ENCODE measurements at places on chromosomes 1 and 21.

DNA sequence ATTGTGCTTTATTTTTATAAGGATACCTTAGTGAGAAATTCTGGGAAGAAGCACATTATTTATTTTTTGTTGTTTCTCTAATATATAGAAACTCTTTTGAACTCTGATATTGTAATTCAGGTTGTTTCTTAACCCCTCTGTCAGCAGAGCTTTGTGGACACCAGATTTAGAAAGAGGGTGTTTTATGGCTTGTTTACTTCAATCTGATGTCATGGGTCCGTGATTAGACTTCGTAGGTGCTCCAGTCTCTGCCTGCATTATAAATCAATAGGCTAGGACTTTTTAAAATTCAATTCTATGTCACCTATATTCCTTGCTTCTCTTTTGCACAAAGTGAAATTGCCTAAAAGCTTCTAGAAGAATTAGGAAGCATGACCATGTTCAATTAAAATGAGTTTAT is 47.3 kb upstream of the CCDC190 start:
- DNase-seq = no peak

DNA sequence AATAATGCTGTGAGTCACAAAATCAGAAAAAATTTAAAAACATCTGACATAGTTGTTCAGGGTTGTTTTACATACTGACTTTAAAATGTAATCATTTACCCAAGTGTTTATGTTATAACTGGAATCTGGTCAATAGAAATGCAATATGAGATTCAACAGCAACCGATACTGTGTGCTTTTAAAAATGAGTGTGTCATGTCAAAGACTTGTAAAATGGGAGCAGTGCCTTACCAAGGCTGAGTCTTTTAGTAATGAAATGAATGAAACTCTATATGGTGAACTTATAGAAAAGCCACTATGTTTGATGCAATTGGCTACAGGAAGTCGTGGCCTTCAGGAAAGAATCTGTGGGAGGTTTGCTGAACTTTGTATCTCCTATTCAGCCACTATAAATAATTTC is 570.2 kb downstream of the DPYD start:
- DNase-seq = no peak

DNA sequence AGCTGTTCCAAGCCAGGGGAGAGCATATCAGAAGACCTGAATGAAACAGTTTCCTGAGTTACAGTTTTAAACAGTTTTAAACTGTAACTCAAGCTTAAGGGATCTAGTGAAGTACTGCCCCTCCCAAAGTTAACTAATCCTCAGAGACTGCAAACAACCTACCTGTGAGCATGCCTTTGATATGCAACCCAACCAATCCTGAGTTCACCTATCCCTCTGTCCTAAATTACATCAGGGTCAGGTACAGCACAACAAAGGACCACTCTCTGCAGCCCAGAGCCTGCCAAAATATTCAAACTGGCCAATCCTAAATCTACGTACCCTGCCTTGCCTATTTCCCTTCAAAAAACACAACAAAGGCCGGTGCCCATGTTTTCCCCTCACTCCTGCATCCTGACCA is 32.8 kb upstream of the RAVER2 start:
- no peak for DNase-seq

- no peak for DNase-seq
These were observed 20.0 kb upstream of the TACSTD2 start for GRCh38 chr1:58597076-58597475.

DNA sequence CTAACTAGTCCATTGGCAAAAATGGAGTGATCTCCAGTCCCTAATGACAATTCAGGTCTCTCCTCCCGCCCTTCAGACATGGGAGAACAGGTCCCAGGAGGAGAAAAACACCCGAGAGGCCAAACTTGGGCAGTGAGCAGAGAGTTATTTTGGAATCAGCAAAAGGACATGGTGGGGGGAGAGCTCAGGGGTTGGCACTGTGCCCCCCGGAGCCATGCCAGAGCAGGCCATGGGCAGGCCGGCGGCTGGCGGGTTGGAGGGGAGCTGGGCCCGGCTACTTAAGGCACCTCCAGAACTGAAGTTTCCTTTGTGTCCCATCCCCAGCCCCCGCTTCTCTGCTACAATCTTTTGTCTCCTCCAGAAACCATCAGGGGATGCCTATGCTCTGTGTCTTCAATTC is 7.1 kb downstream of the LGR6 start:
- no peak for DNase-seq

- no peak for DNase-seq
These were observed 299.5 kb upstream of the RRP15 start for GRCh38 chr1:217985641-217986040.

GRCh38 chr1:58000116-58000515 is 546.4 kb downstream of the OMA1 start:
- no peak for DNase-seq

DNA sequence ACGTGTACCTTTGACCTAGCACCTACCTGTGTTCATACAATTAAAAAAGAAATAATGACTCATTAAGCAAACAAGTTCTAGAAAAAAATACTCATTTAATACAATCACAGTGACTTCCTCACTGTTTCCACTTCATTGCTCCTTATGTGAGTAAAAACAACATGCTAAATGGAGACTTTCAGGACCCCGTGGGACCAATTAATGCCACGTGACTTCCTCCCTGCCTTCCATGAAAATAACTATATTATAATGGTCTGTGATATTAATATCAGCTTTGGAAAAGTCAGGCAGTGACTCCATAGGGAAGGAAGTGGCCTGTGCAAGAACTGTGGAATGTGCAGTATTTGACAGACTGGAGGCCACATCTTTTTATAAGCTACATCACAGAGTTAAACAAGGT is 337.8 kb downstream of the HLX start:
- DNase-seq = no peak

DNA sequence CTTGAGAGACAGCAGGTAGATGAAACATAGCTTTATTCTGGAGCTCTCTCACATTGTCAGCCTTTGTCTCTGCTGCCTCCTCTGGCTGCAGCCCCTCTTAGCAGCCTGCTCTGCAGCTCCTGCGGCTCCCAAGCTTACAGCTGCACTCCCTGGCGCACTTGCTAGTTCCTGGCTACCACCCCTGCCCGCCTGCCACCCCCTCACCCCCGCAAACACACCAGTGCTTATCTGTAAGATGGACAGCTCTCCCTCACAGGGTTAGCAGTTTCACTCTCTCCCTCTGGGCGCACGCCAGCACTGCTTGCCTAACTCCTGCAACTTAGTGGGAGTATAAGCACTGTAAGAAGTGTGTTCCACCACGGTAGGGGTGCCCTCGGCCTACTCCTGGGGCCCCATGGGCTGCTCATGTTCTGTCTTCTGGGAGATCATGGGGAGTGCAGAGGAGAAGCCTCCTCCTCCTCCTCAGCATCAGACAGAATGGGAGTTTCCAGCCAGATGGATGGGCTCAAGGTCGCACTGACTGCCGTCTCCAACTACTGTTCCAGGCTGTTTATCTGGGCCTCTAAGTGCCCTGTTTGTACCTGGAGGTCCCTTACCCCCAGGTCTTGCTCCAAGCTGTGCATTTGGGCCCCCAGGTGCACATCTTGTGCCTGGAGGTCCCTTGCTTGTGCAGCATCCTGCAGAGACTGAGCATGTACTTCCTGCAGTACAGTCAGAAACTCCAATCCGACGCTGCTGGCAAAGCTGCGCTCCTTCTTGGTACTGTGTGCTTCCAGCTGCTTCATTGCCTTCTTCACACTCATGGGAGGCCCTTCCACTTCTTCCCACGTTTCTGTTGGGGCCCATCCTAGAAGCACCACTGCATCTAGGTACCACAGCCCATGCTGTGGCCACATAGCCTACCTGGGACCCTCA is 1388.1 kb downstream of the AMY1C start:
- DNase-seq = no peak

- no peak for DNase-seq
These were observed 4.4 kb downstream of the SLC19A1 start for GRCh38 chr21:45537746-45538291.

DNA sequence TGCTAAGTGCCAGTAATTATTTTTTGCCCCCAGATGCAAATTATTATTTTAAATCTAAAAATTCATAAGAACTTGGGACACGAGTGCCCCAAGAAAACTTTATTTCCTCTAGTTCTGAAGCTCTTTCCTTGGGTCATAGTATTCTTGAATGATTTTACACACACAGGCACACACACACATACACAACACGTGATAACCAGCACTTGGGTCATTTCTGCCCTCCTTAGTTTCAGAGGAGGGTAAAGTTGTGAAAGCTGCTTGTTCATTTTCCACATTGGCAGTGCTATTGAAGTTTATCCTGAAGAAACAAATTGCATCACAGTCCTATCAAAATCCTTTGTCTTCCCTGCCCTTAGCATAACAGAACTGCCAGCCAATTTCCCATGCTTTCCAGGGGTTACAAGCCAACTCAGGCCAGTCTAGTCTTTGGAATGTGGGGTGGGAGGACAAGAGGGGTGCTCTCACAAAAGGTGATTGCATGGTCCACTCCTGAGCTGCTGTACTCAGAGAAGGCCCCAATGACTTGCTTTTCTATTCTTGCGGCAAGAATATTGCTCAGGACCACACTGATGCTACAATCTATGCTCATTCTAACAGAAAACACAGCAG is 98.5 kb upstream of the POGK start:
- no peak for DNase-seq

- DNase-seq = no peak
These were observed 42.8 kb downstream of the MTR start for GRCh38 chr1:236837897-236838296.

- no peak for DNase-seq
These were observed 157.3 kb upstream of the RUNX1 start for GRCh38 chr21:35206141-35207125.

GRCh38 chr1:71853360-71853759 is 429.0 kb downstream of the NEGR1 start:
- no peak for DNase-seq

DNA sequence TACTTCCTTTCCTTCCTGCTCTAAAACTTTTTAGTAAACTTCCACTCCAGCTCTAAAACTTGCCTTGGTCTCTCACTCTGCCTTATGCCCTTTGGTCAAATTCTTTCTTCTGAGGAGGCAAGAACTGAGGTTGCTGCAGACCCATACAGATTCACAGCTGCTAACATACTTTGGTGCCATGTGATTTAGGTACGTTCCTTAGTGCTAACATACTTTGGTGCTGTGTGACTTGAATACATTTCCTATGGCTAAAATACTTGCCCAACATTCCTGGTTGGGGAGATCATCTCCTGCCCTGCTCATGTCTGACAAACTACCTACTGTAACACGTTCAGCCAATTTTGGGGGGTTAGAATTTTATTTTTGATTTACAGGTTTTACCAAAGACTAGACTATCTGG is 6.8 kb upstream of the ZBTB40 start:
- no peak for DNase-seq

DNA sequence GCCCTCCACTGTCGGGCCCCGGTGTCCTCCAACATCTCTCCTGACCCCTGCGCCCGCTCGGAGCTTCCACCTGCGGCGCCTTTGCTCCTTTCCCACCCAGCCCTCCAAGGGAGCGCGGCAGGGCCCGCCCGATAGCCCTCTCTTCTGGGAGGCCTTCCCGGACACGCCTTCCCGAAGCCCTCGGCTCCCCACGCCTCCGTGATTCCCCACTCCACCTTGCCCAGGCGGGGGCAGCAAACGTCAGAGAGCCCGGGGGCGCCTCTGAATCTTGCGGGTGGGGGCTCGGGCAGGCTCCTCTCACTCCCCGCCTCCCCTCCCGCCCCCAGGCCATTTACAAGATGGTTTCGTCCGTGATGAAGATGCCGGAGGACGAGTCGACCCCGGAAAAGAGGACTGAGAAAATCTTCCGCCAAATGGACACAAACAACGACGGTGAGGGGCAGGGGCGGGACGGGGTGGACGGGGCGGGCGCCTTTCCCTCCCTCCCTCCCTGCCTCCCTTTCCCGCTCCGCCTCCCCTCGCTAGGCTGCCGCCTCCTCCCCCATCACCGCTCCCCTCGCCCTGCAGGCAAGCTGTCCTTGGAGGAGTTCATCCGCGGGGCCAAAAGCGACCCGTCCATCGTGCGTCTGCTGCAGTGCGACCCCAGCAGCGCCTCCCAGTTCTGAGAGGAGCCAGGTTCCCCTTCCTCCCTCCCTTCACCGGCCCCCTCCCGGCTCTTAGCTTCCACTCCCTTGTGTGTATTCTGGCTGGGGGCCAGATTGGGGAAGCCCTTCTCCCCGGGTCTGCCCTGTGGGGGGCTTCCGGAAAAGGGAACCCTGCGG is 7.1 kb downstream of the HPCA start:
- no peak for DNase-seq

- no peak for DNase-seq
These were observed 49.6 kb downstream of the LRRC71 start for GRCh38 chr1:156970017-156970416.

DNA sequence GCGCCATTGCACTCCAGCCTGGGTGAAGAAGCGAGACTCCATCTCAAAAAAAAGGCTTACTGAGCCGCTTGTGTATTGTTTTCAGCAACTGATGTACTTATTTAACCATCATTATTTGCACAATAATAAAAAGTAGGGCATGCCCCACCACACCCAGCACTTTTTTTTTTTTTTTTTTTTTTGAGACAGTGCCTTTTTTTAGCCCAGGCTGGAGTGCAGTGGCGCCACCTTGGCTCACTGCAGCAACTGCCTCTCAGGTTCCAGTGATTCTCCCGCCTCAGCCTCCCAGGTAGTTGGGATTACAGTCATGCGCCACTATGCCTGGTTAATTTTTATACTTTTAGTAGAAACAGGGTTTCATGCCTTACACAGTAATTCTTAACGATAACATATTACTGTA is 12.2 kb upstream of the TRNAU1AP start:
- DNase-seq = no peak

DNA sequence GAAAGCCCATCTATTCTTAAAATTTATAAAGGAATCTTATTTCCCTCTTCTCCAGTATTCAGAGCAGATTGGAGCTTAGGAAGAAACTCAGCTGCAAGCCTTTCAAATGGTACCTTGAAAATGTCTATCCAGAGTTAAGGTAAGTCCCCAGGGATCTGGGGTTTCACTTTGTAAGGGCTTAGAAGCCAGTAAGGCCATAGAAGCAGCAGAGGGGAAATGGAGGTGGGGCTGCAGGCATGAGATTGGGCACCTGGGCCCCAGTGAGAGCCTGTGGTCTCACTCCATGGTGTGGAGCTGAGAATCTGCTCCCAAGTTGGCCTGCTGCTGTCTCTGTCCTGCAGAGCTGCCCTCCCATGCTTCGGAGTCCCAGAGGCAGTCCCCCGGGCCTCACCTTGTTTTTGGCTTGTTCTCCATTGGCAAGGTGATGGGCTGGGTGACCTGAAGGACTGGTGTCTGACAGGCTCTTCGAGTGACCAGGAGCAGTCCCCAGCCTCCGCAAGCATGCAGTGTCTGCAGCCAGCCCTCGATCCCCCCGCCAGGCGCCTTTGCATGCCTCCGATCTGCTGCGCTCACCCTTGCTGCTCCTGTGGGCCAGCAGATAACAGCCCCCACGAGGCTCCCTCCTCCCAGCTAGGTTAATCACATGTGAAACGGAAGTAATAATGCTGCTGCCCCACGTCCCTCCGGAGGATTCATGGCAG is 163.1 kb downstream of the PGBD5 start:
- no peak for DNase-seq

GRCh38 chr1:212283741-212284140 is 1.5 kb upstream of the PPP2R5A start:
- no peak for DNase-seq

DNA sequence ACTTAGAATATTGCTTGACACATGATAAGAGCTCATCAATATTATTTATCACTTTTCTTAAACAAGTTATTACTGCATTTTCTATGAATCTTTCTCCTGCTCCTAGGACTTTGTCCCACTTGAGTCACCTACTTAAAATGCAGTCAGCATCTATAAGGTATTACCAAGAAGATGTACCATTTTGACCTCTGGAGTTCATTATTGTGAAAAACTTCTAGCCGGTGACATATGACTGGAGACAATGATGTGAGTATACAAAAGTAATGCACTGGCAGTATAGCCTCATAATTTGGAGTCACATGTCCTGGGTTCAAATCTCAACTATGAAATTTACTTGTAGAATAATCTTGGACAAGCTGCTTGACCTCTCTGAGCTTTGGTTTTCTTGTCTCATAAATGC is 278.5 kb downstream of the PLPP3 start:
- DNase-seq = no peak
